ENCODE measurements at places on chromosomes 5 and 9.

DNA sequence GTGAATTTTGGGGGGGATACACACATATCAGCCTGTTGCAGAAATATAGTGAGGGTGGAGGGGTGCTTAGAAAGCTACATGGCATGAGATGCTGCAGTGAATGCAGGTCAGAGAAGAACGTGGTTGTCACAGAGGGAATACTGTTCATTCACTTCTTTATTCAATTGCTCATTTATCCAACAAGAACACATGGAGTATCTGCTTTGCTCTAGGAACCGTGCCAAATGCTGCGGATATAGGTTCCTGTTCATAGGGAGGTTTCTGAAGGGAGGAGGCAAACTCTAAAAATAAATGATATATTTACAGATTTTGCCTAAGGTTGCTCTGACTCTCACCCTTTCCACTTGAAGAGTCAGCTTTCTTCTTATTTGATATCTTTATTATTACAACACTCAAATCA, 444.3 kb upstream of the CLINT1 start:
- no peak for DNase-seq

DNA sequence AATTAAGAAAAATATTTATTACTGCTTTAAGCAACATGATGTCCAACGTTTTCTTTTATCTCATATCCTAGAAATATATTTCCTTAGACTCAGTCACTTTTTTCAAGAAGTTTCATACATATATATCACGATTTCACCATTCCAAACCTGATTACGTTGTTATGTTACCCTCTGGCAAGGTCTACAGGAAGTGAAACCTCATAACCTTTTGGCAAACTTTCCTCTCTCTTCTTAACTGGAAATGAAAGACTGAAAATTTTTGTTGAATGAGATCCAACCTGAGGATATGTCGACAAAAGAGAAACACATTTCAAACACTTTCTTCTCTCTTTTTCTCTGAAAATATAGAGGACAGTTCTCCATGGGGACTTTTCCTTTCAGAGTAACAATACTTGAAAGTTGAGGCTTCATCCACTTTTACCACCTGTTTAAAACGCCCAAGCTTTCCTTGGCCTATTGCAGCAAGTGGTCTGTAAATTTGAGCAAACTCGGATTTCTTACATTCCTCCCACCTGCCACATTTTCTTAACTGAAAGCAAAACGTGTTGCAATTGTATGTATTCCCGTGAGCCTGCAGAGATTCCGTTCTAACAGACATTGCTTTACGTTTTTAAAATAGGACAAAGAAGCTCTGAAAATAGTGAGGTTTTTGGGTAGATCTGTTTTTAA, 298.1 kb downstream of the CETN3 start:
- no peak for DNase-seq

- no peak for DNase-seq
Observed at GRCh38 chr5:167478188-167478587, 813.3 kb upstream of the WWC1 start.

DNA sequence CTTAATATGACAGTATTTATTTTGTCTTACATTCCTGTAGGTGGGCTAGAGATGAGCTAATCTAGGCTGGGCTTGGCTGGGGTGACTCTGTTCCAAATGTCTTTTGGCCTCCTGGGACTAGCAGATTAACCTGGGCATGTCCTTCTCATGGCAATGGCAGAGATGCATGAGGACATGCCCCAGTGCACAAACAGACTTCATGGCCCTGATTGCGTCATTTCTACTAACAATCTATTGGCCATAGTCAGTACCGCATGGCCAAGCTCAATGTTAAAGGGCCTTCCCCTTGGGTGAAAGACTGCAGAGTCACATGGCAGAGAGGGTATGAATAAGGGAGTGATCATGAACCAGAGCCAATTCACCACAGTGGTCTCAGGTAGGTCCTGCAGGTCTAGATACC, 313.4 kb downstream of the MSX2 start:
- DNase-seq = no peak

GRCh38 chr9:33752130-33752637, 43.2 kb upstream of the PRSS3 start:
- DNase-seq = no peak

DNA sequence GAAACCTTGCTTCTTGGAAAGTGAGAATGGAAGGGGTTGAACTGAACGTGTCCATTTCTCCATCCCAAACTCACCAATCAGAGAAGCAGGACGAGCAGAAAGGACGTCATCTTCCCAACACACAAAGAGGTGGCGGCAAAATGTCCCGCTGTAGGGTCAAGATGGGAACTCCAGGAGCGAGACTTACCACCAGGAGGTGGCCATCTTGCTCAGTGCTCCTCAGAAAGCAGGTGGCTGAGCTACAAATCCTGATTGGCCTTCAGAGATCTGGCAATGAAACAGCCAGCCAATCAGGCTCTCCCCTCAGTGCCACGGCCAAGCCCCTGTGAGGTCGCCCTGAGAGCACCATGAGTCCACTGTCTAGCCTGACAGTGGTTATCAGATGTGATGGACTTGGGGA, 259.0 kb downstream of the NDUFS4 start:
- no peak for DNase-seq

GRCh38 chr5:96048763-96049162, 87.1 kb upstream of the ELL2 start:
- no peak for DNase-seq

DNA sequence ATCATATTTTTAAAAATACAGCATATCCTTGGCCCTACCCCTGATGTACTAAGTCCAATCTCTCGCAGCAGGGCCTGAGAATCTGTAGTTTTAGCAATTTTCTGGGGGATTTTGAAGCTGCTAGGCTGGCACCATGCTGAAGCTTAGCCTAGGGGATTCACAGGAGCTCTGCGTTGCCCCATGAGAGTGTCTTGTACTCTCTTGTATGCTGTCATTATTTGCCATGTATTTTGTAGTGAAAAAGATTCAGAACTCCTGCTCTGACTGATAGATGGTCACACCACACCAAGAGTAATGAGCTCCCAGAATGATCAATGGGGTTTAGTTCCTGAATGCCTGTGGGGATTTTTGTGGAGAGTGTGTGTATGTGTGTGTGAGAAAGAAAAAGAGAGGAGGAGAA, 20.7 kb upstream of the TRMT10B start:
- no peak for DNase-seq

GRCh38 chr5:2136728-2137333, 254.1 kb upstream of the IRX4 start:
- no peak for DNase-seq

- no peak for DNase-seq
Observed at GRCh38 chr5:158777647-158778350, 321.9 kb downstream of the EBF1 start.

GRCh38 chr5:31726952-31727351, 88.0 kb downstream of the PDZD2 start:
- DNase-seq = no peak

DNA sequence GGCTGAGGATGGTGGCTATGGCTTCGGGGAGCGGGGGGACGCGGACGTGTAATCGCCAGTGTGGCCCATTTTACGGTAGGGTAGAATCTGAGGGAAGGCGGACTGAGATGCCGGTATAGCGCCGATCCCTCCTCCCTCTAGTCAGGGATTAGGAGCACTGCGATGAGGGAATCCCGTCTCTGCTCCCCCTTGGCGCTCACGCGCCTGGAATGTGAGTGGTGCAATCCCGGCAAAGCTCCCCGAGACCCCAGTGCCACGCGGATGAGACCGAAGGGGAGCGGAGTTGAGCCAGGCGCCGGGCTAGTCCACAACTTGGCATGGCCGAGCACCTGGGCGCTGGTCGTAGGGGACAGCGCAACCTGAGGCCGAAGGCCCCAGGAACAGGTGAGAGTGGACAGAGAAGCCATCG, 2.2 kb downstream of the NPR3 start:
- DNase-seq = no peak
